Dermis microvascular lymphatic vessel endothelial cell (primary cell): ENCODE measurements at places on chromosomes 5 and 9. TPM values are rescaled to one million over a fixed set of nuclear protein-coding genes. Genes with fewer than 3 reads are reported as not detected.

GRCh38 chr9:76629205-76629990, 134.8 kb upstream of the PCA3 start:
- no peak for DNase-seq

DNA sequence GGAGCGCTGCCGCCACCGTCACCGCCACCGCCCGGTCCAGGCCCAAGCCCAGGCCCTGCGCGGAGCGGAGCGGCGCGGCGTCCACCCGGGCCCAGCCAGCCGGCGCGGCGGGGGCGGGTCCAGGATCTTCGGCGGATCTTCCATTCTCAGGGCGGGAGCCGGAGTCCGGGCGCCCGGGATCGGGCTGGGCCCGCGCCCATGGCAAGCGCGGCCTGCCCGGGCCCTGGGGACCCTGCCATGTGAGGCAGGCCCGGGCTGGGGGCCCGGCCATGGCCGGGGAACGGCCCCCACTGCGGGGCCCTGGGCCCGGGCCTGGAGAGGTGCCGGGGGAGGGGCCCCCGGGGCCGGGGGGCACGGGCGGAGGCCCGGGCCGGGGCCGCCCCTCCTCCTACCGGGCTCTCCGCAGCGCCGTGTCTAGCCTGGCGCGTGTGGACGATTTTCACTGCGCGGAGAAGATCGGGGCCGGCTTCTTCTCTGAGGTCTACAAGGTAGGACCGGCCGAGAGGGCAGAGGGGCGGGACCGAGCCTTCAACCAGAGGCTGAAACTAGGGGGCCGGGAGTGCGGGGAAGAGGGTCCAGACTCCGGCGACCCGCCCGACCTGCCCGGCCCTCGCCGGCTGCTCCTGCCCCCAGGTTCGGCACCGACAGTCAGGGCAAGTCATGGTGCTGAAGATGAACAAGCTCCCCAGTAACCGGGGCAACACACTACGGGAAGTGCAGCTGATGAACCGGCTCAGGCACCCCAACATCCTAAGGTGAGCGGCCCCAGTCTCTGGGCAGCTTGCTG, 482 bp downstream of the TESK1 start:
- no peak for DNase-seq

The PRDM9 gene
- total RNA-seq: not detected in 2 replicates

The ECSCR gene
- total RNA-seq: 406 and 421 TPM in 2 replicates

DNA sequence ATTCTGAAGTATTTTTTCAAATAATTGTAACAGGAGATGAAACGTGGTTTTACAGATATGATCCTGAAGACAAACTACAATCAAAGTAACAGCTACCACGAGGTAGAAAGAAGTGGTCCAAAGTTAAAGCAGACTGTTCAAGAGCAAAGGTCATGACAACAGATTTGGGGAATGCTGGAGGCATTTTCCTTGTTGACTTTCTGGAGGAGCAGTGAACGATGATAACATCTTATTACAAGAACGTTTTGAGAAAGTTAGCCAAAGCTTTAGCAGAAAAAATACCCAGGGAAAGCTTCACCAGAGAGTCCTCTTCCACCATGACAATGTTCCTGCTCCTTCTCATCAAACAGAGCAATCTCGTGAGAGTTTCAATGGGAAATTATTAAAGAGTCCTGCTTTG, 145.4 kb upstream of the NREP start:
- DNase-seq: no peak

The DMRTA1 gene
- total RNA-seq: under 0.01 and 0.13 TPM in 2 replicates

The IL13 gene
- total RNA-seq: not detected in 2 replicates

DNA sequence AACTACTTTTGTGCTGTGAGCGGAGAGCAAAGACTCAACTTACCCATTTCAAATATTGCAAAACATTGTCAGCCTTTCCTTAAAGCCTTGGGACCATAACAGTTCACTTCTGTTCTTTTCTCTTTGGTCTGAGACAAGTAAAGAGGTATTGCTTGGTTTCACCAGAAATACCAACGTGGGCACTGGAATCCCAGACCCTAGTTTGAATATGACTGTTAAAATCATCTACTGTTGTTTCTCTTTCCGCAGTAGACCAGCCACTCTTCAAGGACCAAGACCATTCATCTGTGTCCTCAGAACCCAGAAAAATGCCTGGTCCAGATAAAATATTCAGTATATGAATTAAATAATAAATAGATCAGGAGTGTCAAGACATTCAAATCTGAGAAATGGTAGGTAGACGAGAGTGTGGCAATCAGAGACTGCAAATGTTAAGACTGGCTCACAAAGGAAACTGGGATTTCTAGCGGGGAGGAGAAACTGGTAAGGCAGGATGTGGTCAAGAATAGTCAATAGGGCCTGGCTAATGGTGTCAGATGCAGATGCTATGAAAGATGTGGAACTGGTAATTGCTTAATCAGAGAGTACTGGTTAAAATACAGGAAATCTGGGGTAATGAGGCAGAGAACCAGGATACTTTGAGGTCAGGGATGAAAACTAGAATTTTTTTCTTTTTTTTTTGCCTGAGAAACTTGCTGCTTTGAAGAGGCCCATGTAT, 82.1 kb upstream of the IL33 start:
- no peak for DNase-seq
